Naive thymus-derived CD8-positive, alpha-beta T cell (primary cell): ENCODE measurements at places on chromosomes 16 and 17. TPM values are rescaled to one million over a fixed set of nuclear protein-coding genes. Genes with fewer than 3 reads are reported as not detected.

CSF3 gene
- not detected for total RNA-seq

NPIPA2 gene
- total RNA-seq = 4.3 TPM

KRTAP4-1 gene
- not detected for total RNA-seq

CPPED1 gene
- total RNA-seq = 3.3 TPM

CCT6B gene
- 3.9 TPM for total RNA-seq

KCNH4 gene
- total RNA-seq = 0.18 TPM

SLC2A4 gene
- not detected for total RNA-seq

ICAM2 gene
- 89.2 TPM for total RNA-seq
